CD14-positive monocyte (primary cell): ENCODE measurements at places on chromosomes 4 and X. TPM values are rescaled to one million over a fixed set of nuclear protein-coding genes. Genes with fewer than 3 reads are reported as not detected.

The P2RY4 gene
- 0.19 and 0.36 TPM in 2 replicates for polyA plus RNA-seq

The FGF5 gene
- polyA plus RNA-seq = not detected

The CPXCR1 gene
- not detected for polyA plus RNA-seq

The LRAT gene
- polyA plus RNA-seq = not detected

The TRPC5OS gene
- polyA plus RNA-seq = not detected

The STBD1 gene
- polyA plus RNA-seq = 1.5 TPM

The XAGE1A gene
- polyA plus RNA-seq = not detected

The STOX2 gene
- polyA plus RNA-seq = not detected

The RNF4 gene
- polyA plus RNA-seq = 37.0 TPM

The MAGEB2 gene
- not detected for polyA plus RNA-seq

The TREX2 gene
- polyA plus RNA-seq = 1.1 and 1.5 TPM in 2 replicates

The SLITRK4 gene
- polyA plus RNA-seq = 1.9 and 4.7 TPM in 2 replicates
